GM12891 (cell line): ENCODE measurements at places on chromosomes 2 and 18.

DNA sequence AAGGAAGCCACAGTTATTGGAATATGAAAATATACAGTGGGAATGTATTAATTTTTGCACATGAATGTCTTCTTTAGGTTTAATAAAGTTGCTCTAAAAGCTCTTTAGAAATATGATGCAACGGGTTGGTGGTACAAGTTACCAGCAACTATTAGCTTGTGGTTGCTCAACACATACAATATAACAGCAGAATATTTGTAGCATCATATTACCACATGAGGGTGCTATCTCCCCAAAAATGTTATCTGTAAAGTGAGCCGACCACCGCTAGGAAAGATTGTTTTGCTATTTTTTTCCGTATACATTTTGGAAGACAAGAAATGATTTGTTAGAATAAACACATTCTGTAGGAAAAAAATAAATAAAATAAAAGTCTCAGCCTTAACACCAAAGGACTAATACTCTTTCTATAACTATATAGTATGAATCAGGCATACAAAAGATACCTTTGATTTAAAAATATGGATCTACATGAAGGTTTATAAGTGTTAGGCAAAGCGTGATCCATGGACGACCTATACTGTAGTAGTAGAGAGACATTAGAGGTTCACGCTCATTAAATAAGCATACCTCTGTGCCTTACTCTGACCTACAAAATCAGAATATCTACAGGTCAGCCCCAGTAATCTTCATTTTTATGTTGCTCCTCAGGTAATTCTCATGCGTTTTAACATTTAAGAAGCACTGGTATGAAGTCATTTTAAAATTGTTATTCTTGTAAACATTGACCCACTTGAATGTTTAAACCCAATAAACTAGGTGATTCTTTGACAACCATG, 1110.6 kb upstream of the ACVR2A start:
- no peak for DNase-seq

DNA sequence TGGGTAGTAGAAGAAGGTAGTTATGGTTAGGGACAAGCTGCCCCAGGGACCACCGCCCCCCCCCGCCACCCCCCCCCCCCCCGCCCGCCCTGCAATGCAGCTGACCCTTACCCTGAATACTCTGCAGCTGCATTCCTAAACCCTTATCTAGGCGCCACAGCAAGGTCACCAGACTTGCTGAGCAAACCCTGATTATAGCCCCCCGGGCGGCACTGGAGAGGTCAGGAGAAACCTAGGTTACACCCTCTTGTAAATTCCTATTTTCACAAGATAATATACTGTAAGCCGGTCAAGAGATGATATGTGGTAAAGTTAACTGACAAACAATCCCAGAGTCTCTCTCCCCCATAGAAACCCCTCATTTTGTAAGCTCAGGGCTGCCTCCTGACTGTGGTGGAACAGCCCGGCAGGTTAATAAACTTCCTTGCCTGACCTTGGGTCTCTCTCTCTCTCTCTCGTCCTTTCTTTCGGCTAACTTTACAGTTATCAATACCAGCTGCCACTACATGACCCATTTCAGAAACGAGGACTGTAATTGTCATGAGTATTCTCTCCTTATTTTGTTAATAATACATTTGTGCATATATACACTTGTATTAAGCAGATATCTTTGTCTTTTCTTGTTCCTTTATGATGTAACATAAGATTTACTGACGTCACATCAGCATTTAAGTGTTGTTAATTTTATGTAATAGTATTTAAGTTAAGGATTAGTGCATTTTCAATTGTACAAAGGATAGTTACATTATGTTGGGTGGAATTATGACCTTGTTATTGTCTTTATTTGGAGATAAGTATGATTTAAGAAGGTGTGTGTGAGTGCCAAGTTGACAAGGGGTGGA, 22.8 kb upstream of the SMAD4 start:
- DNase-seq: no peak

DNA sequence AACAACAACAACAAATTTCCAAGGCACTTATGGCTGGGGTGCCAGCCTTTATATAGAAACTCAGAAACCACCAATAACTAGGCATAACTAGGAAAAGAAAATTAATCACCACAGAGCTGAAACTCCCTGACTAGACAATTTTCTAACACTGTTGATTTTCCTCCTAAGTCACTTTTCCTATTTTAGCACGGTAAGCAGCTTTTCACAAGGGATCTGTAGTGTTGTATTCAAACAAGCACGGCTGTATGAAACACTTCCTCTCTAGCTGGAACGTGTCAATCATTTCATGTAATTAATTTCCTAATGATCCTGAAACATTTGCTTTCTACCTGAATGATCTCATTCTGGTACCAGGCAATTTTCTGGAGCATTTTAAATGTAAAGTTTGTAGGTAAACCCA, 645.0 kb downstream of the IRS1 start:
- DNase-seq: no peak

- no peak for DNase-seq
Observed at GRCh38 chr2:46534589-46534988, 55.2 kb downstream of the TMEM247 start.

- DNase-seq: no peak
Observed at GRCh38 chr2:240759459-240759858, 60.6 kb downstream of the KIF1A start.

DNA sequence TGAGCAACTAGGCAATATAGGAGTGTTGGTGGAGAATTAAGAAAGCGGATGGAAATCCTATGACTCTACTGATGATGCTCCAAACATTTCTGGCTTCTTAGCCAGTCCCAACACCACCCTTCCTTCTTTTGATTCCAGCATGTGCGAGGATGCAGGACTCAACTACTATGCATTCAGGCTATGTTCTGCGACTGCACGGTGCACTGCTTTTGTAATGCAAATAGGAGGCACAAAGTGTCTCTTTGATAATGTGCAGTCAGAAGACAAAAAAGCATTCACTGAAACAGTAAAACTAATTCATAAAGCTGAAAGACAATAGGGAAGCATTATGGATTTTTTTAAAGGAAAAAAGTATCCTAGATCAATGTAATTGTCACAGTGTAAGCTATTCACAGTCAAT, 106.7 kb downstream of the MEIS1 start:
- no peak for DNase-seq

DNA sequence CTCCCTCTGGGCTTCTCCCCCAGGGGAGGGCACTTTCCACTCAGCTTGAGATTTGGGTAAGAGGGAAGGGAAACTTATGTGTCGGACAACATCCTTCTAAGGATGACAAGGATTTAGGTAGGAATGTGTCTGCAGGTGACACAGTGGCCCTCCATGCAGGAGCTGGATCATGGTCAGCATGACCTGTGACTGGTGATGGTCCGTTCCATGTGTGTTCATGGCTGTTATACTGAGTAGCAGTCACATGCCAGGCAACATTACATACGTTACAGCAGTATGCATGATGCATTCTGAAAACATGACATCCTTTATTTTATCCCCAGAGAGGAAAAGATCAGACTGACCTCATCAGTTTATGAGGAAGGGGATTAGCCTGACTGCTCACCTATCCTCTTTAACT, 192.1 kb downstream of the SEPTIN10 start:
- no peak for DNase-seq

- no peak for DNase-seq
Observed at GRCh38 chr2:216925636-216926366, 65.9 kb upstream of the TNP1 start.

DNA sequence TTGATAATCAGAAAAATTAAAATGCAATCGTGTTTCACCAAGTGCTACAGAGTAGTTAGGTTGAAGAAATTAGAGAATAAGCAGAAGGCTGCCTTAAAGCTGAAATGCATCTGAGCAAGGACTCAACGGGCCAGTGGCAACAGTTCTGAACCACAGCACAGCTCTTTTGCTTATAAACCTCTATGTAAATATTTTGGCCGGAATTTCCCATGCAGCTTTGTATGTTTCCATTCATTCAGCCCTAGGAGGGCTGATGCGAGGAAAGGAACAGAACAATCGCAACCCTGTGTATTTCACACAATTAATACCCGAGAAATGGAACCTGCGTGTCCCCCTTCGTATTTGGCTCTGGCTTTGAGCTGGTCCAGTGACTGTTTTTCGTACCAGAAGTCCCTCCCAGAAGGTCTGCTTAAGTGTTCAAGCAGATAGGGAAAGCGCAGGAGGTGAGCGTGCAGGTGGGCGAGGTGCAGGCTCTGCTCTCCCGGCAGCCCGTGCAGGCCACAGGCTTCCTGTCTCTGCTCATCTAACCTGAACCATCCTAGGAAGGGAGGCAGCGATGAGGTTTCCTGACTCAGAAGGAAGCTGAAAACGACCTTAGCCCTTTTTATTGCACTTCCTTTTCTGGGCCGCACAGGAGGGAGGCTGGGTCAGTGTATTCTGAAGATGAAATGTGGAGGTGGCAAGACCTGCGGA, 67.3 kb downstream of the ASB1 start:
- peak; percentile 41 for DNase-seq

GRCh38 chr18:57791192-57791591, 11.9 kb downstream of the ATP8B1 start:
- DNase-seq: no peak

DNA sequence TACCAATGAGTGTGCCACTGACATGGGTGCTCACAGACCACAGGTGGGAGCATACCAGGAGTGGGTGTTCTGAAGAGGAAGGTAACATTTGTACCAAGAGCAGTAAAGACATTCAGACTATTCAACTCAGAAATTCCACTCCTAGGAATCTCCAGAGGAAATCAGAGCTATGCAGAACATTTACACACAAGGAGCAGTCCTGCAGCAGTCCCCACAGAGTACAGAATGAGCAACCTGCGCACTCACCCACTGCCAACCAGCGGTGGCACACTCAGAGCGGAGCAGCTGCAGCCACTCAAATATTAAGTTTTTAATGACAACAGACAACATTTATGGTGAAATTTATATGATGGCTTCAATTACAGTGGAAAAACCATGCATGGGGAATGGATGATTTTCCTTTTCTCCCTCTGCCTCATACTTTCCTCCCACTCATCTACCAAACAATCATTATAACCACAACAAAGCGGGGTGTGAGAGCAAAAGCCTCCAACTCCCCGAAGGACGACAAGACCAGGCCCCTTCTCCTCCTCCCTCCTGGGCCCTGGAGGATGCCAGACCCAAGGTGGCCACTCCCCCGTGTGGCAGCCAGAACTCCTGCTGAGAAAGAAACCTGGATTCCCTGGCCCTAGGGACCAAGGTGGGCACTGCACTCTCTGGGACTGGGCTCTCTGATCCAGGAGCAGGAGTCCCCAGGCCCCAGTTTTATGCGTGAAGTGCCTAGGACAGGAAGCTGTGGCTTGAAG, 5.4 kb downstream of the HS6ST1 start:
- no peak for DNase-seq

DNA sequence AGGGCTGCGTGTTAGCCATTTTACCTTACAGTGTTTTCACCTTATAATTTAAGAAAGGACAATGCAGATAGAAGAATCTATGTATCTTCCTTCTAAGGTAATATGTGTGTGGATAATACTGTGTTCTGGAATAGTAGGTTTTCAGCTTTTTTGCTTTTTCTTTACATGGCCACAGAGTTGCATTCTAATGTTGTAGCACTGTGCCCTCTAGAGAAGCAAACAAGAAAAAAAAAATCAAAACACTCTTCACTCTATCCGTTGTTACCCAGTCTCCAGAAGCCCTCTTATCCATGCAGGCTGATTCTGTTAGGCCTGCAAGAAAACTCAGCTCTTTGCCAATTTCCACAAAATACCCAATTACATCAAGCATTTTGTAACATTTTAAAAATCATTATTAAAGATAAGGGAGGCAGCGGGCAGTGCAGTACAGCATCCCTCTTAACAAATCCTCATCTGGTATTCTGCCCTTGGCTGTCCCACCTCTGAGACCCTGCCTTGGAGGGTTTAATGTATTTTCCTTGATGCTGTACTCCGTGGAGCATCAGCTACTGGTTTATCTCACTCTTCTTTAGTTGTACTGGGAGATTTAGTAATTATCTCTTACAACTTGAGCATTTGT, 41.8 kb downstream of the CDH7 start:
- DNase-seq: no peak

- no peak for DNase-seq
Observed at GRCh38 chr18:78180741-78181140, 798.9 kb upstream of the SALL3 start.

DNA sequence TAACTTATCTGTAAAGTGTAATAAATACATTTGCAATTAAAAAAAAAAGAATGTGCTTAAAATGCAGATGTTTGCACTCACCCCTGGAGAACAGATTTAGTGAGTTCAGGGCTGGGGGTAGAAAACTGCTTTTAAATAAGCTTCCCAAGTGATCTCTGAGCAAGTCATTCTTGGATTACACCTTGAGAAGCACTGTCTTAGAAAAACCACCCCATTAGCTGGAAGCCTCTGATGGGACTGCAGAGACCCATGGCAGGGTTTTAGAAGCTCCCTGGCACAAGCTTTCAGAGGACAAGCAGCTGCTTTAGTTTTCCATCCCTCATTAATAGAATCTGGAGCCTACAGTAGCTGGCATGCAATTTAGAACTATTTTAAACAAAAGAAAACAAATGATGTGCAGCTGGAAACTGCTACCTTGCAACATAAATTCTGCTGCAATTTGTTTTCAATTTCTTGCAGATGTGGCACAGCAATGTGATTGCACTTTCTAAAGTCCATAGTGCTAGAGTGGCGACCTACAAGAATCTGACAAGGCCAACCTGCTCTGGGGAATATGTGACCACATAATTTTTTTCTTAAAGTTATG, 141.5 kb downstream of the CDC42EP3 start:
- no peak for DNase-seq

GRCh38 chr18:2901423-2901985, 54.7 kb downstream of the EMILIN2 start:
- no peak for DNase-seq

DNA sequence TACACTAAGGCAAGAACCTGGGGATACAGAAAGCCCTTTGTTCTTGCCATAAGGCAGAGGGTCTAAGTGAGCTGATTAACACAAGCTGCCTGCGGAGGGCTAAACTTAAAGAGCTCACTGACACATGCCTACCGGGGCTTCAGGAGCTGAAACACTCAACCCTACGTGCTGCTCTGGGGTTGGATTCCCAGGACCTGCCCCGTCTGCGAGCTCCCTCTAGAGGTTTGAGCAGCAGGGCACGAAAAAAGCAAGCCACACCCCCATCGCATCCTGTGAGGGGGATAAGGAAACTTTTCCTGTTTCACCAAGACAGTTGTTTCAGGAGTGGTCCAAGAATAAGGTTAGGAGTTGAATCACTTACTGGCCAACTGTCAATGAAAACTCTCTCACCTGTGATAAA, 562.1 kb downstream of the TMX3 start:
- DNase-seq: no peak

DNA sequence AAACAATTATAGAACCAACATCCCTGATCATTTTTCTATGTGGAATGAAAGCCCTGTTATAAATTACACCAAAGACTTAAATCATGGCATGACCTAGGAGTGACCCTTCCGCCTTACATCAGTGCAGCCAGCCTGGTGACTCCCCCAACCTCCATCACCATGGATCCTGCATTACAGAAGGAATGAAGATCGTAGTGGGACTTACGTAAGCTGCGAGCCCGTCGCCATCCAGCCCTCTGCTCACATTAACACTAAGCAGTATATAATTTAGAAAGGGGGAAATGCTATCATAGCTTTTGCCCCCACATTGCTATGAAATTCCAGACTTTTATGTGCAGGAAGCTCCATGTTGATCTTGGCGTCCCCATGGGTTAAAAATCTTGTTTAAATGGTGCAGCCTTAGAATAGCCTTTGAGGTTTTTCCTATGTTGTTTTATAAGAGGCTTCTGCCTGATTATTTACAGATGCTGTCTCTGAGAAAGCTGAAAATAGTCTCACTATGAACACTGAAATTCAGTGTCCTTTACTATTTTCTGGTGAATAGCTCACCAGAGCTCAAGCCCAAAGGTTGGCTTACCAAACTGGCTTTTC, 76.3 kb downstream of the COLEC12 start:
- DNase-seq: no peak

GRCh38 chr2:33369191-33369590, 107.3 kb upstream of the RASGRP3 start:
- DNase-seq: no peak

- DNase-seq: no peak
Observed at GRCh38 chr2:168119515-168120141, 127.8 kb downstream of the STK39 start.
